ENCODE measurements at places on chromosomes 7 and 10. TPM values are rescaled to one million over a fixed set of nuclear protein-coding genes. Genes with fewer than 3 reads are reported as not detected.

GRCh38 chr10:4767033-4767814 lies 58.8 kb upstream of the AKR1E2 start:
- DNase-seq = no peak

GRCh38 chr7:128167042-128167701 lies 73.9 kb upstream of the LEP start:
- DNase-seq = no peak

DNA sequence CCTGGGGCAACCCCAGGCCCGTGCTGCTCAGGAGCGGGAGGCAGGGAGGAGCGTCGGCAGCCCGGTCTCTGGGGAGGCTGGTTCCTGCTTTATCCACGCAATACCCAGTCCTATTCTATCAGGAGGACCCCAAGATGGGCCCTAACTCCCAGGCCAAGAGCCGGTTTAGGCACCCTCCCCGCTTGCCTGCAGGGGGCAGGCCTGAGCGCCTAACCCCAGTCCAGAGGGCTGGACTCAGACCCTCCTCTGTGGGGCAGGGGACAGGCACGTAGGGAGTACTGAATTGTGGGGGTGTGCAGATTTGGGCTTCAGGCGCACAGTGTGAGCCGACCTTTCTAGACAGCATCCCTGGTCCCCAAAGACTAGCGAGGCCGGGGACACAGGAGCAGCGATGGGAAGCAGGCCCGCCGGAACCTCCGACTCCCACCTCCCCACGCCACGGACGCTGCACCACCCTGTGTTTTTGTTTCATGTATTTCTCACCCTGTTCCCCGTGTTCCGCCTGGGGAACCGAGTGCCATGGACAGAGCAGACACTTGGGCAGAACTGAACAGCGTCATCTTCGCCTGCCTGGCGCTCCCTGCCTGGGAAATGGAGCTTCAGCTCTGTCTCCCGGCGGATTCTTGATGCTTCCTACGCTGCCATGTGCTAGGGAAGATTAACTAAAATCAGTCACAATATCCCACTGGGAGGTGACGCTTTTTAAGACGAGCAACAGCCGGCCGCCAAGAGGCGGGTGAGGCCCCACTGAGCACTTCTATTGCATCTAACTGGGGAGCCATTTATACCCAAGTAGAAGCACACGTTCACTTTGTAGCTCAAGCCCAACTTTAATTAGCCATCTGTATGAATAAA lies 5.3 kb downstream of the NUDT1 start:
- DNase-seq = no peak

- DNase-seq = no peak
Measured at GRCh38 chr7:16431646-16432424, 10.5 kb upstream of the CRPPA start.

DNA sequence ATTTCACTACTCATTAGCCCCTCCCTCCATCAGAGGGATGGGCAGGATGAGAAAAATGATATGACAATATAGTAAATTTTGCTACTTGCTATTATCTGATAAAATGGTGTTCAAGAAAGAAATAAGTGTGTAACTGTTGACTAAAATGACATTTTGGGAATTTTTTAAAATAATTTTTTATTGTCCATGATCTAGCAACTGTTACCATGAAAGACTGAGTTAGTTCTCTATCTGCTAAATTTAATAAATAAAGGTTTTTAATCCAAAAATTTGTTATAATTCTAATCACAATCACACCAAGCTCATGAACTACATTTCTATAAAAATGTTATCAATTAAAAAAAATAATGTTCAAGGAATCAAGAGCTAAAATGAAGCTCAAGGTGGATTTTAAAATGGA lies 28.7 kb upstream of the EPC1 start:
- DNase-seq = no peak

DNA sequence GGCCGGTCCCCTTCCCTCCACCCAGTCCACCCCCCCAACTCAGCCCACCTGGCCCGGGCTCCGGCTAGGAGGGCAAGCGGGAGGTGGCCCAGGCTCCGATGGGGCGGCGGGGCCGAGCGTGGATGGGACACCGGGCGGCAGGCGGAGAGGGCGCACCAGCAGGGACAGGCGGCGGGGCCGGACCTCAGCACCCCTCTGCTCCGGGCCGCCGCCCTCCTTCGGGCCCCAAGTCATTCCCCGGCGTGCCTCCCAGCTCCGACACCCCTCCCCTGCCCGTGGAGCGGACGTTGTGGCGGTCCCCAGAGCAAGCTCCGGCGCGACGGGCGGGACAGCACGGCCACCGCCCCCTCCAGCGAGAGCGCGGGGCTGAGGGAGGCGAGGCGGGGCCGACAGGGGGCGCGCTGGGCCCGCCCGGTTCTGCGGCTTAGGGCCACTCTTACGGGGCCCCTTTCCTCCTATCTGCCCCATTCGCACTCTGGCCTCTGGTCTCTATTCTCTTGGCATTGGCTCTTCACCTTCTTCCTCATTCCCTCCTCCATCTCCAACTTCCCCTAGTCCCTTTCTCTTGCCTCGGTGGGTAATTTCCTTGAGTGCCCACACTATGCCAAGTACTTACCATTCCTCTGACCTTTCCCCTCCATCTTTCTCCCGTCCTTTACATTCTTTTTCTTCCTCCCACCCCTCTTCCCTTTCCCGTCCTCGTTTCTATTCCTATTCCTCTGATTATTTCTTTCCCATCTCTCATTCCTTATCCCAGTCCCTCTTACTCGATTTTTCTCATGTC lies 701 bp upstream of the GBX1 start:
- DNase-seq = no peak

- DNase-seq = no peak
Measured at GRCh38 chr10:91820144-91820543, 21.9 kb downstream of the TNKS2 start.

DNA sequence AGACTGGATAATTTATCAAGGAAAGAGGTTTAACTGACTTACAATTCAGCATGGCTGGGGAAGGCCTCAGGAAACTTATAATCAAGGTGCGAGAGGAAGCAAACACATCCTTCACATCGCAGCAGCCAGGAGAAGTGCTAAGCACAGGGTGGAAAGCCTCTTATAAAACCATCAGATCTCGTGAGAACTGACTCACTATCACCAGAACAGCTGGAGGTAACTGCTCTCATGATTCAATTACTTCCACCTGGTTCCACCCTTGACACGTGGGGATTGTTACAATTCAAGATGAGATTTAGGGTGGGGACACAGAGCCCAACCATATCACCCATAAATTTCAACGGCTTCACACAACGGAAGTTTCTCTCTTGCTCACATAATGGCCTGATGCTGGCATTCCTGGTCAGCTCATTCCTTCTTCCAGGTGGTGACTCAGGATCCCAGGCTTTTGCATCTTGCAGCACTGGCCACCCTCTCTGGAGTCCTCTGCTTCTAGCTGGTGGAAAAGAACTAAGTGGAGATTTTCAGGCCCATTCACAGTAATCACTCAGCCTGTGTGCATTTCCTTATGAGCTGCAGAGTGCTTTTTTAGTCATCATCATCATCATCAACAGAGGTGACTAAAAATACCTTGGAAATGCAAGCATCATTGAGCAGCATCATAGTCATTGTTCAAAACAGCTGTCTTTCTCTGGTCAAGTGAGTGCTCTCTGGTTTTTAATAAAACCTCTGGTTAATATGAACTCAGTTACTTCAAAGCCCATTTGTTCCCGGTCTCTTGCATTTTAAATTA lies 308.1 kb downstream of the SFMBT2 start:
- no peak for DNase-seq

- DNase-seq = no peak
Measured at GRCh38 chr7:105890290-105890997, 14.0 kb upstream of the ATXN7L1 start.

GRCh38 chr10:42707234-42707633 lies 68.9 kb upstream of the ZNF33B start:
- DNase-seq = no peak

DNA sequence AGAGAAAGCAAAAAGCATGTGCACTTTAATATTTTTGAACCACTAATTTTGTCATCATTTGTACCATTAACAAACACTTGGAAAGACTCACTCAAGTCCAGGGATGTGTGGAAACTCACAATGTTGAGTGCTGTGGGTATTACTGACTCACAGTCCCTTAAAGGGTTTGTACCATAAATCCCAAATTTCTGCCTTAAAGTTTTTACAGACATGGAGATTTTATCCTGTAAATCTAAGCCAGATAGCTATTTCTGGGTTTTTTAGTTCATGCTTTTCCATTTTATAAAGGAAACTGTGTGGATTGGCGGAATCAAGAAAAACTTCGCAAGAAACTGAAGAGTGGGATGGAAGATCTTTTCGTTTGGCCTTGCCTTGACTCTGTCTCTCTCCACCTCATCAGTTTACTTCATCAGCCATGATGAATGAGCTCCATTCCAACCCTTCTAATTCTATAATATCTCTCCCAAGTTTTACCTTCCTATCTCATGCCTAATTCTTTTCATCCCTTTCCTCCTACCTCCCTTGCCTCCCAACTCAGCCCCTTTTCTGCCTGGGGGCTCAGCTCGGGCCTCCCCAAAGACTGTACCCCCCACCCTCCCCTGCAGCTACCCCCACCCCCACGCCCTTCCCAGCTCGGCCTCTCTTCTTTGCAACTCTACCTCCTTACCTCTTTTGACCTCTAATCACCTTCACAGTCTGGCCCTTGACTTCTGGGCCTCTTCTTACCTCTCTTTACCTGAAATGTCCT lies 218.5 kb upstream of the MKLN1 start:
- DNase-seq = no peak

- peak; percentile 93 for DNase-seq
Measured at GRCh38 chr10:73887294-73888039, 13.1 kb upstream of the CAMK2G start.

GRCh38 chr7:4189131-4189570 lies 492.9 kb upstream of the FOXK1 start:
- peak; percentile 97 for DNase-seq

- DNase-seq = peak; percentile 7
Measured at GRCh38 chr10:43939939-43940820, 291.5 kb upstream of the ZNF32 start.

GRCh38 chr7:116918704-116919103 lies 34.6 kb upstream of the ST7 start:
- DNase-seq = no peak

DNA sequence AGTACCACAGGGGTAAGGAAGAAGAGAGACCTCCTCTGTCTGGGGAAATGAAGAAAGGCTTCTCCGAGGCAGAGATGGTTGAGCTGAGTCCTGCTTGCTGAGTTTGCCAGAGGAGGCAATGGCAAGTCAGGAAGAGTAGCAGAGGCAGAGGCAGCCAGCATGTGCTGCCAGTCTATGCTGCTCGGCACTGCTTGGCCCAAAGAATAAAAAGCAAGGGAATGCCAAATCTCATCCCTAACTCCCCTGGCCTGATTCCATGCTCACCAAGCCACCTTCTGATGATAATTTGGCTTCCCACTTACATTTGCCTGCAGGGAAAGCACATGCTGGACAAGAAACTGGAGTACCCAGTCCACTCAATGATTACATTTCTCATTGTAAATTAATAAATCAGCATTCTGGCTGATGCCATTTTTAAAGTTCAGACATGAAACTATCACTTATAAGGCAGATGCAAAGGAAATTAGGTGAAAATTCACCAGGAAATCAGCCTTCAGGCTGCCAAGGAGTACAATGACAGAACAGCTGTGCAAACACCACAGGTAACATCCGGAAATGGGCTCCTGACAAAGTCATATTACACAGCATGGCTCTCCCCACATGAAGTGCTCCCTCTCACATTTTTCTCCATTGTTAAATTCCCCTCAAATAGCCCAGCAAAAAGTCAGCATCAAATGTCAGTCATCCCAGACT lies 245.9 kb downstream of the MTERF1 start:
- no peak for DNase-seq

MOGAT3 gene
- total RNA-seq = not detected

TAS2R3 gene
- 2.2 TPM for total RNA-seq

HTR5A gene
- not detected for total RNA-seq
